ENCODE measurements at places on chromosomes 6 and 20.

DNA sequence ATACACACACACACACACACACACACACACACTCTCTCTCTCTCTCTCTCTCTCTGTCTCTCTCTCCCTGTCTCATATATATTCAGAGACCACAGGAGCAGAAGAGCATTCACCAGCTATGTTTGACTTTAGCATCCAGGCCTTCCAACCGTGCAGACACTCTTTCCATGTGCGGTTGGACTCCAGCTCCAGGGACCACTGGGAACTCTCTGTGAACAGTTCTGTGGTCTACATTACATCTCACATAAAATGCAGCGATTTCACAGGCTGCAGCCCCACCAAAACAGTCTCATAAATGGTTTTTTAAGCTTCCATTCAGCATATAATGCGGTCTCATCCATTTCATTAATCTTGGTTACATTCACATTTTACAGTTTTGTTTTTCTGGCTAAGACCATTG is 508.4 kb upstream of the SULF2 start:
- DNase-seq, result no peak

- DNase-seq, result no peak
Measured at GRCh38 chr6:52310932-52311331, 26.4 kb upstream of the MCM3 start.

- DNase-seq, result no peak
Measured at GRCh38 chr20:20203784-20204183, 151.5 kb downstream of the CFAP61 start.

DNA sequence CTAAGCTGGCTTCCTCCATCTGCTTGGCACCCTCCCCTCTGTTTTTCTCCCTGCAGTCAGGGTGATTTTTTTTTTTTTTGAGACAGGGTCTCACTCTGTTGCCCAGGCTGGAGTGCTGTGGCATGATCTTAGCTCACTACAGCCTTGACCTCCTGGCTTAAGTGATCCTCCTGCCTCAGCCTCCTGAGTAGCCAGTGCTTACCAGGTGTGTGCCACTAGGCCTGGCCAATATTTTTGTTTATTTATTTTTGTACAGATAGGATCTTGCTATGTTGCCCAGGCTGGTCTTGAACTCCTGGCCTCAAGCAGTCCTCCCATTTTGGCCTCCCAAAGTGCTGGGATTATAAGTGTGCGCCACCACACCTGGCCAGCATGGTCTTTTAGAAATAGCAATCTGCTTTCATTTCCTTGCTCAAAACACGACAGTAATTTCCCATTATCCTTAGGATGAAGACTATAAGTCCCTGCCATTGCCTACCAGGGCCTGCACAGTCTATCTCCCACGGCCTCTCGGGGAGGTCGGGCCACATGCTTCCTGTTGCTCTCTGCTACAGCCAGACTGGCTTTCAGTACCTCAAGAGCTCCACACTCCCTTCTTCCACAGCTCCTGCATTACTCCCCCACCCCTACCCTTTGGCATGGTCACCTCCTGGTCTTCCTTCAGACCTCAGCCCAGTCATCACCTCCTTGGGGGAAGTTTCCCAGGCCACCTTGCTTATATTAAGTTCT is 11.1 kb upstream of the CD164 start:
- no peak for DNase-seq

- no peak for DNase-seq
Measured at GRCh38 chr20:49913399-49914047, 1.8 kb downstream of the SPATA2 start.

DNA sequence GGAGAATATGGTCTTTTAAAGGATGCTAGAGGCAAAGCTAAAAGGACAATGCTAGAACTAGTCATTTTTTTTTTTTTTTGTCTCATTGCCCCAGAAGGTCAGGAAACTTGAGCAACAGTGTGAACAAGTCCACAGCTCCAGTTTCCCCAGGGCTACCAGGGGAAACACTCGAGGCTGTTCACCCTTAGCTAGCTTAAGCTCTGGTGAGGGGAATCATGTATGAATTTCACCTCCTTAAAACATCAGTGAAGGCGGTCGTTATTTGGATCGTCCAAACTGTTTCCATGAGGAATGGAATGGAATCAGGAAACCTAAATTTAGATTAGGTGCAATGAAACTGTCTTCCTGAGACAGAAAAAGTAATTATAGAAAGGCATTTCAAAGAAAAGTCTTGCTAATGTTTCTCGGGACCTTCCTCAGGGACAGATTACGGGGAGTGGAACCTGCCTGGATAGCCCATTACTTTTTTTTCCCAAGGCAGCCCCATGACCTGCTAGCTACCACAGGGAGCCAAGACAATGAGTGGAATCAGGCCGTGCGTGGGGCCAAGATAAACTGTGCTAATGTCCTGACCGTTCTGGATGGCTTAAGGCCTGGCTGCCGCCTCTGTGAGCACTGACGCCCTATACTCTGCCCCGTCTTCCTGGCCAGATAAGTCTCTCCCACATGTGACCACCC is 164.8 kb upstream of the SGK1 start:
- DNase-seq, result no peak

DNA sequence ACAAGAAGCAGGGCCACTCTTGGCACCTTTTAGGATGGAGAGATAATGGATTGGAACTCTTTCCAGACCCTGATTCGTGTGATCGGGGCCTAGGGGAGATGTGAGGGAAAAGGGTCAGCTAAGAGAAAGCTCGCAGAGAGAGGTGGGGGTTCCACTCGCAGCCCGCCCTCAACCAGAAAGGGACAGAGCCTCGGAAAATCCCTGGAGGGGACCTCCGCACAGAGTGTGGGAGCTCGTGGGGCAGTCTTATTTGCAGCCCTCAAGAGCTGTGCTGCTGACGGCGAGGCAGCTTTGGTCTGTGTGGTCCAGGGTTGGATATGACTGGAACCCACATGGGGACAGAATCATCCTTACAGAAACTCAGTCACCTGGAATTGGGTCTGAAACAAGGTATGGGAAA is 184.3 kb upstream of the PMEPA1 start:
- no peak for DNase-seq

GRCh38 chr20:33169176-33169794 is 1.3 kb downstream of the BPIFA2 start:
- no peak for DNase-seq

- no peak for DNase-seq
Measured at GRCh38 chr6:24107294-24107693, 18.7 kb upstream of the NRSN1 start.

DNA sequence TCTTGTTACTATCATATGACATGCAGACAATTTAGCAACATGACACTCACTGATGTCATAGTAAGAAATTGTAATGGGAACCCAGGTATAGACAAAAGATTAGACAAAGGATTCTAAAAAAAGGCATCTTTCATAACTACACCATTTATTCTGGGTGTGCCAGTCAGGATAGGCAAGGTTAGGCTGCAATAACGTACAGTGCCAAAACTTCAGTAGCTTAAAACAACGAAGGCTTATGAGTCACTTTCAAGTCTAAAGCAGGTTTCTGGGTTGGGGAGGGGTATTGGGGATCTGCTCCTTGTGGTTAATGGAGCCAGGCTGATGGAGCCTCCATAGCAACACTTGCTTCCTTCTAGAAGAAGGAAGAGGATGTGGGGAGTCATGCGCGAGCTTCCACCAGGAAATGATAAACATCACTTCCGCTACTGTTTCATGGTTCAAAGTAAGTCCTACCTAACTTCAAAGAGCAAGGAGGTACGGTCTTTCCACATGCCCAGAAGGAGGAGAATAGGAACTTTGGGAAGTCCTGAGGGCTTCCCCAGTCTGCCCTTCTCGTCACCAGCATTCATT is 2.0 kb upstream of the GTSF1L start:
- no peak for DNase-seq

- DNase-seq, result no peak
Measured at GRCh38 chr6:1464781-1465370, 75.5 kb downstream of the FOXF2 start.

All from SW 1271 (cell line).